Activated gamma-delta T cell treated with Interleukin-2 at 50 U/mL for 16 hours (primary cell): ENCODE measurements at places on chromosomes 13 and 19.

GRCh38 chr19:38006361-38007045, 99.5 kb downstream of the SIPA1L3 start:
- no peak for DNase-seq

DNA sequence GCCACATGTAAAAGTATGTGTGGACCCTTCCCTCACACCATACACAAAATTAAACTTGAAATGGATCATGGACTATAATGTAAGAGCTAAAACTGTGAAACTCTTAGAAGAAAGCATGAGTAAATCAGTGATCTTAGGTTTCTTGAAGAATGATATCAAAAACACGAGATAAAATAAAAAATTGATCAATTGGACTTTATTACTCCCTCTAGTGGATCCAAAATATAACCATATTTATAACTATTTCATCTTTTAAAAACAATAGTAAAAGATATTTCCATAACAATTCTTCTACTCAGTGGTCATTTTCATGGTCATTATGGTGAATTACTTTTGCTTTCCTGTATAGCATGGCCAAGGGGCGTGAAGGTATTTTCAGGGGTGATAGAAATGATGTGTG, 174.6 kb upstream of the LSM14A start:
- no peak for DNase-seq

GRCh38 chr13:24253520-24254145, 55.7 kb upstream of the C1QTNF9 start:
- no peak for DNase-seq

- DNase-seq = no peak
Measured at GRCh38 chr19:34590228-34590627, 86.7 kb downstream of the SCGB2B2 start.

DNA sequence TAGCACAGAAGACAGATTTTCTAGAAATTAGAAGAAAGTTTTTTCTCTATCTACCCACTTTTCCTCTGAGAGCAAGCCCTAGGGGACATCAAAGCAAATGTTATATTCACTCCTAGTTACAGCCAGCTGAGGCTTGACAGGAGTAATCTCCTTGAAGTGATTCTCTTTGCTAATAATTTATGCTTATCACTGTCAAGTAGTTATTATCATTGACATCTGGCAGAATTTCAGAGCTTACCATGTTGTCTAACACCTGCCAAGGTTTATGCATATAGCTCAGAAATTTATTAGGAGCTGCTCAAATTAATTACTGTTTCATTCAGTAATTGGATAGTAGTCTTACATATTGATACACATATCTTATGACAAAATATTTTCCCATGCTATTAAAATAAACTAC, 465.9 kb upstream of the ATXN8OS start:
- no peak for DNase-seq

- peak; percentile 47 for DNase-seq
Measured at GRCh38 chr19:10105509-10106099, 558 bp upstream of the PPAN start.

- no peak for DNase-seq
Measured at GRCh38 chr19:7910321-7911161, 4.1 kb upstream of the TGFBR3L start.

GRCh38 chr19:2132731-2133490, 18.5 kb downstream of the AP3D1 start:
- DNase-seq = no peak

- no peak for DNase-seq
Measured at GRCh38 chr19:51140441-51140840, 1.7 kb upstream of the SIGLEC7 start.

GRCh38 chr19:28948566-28948965, 264.4 kb downstream of the UQCRFS1 start:
- DNase-seq = no peak

GRCh38 chr19:695352-695949, at the start of gene PRSS57:
Gene PRSS57 (minus strand): TSS chr19:695452. CDS start chr19:695430, 22 bp downstream.
- no peak for DNase-seq

DNA sequence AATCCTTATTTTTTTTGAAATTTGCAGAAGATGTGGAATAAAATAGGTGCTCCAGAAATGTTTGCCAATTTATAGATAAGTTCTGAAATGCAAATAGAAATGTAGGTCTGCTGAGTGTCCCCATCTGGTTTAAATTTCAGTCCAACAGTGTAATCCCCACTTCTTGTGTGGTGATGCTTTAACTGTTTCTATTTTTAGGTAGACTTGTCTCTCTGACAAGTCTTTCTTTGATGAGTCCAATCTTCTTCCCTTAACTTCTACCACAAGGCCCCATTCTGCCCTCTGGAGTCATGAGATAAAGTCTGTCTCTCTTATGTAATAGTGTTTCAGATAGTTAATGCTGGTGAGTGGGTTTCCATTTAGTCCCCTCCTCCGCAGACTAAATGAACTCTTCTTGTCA, 390.4 kb downstream of the RFC3 start:
- no peak for DNase-seq

DNA sequence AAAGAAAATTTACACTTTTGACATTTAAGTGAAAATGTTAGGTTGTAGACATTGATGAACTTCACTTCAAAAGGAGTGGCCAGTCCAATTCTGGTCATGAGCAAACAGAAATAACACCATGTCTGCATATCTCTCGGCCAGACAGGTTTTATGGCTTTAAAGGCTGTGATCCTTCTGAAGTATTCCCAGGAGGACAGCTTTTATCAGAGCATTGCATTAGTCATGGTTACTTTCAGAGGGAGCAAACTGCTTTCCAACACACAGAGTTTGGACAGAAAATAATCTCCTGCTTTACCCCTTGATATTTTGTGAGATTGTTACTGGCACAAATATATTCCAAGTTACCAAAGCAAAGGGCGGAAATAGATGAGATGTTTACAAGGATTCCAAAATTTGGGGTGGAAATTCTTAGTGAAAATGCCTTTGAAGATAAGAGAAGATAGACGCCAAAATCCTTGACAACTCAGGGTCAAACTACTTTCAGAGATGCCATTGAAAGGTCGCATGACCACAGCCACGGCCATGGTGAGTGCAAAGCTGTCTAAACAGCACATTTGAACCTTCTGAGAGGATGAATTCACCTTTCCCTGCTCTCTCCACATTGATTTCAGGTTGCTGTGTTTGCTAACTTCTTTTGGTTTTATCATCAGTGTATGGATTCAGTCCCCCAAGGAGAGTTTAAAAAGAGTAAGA, 584.5 kb upstream of the SGCG start:
- no peak for DNase-seq

- DNase-seq = no peak
Measured at GRCh38 chr19:48955308-48955958, 758 bp downstream of the BAX start.

GRCh38 chr19:7670150-7670783, 1.4 kb downstream of the RETN start:
- no peak for DNase-seq

GRCh38 chr13:48096670-48097069, 1.8 kb upstream of the MED4 start:
- DNase-seq = no peak

- no peak for DNase-seq
Measured at GRCh38 chr19:30344446-30345425, 27.4 kb upstream of the ZNF536 start.

- no peak for DNase-seq
Measured at GRCh38 chr13:33319859-33320258, 34.3 kb upstream of the STARD13 start.

DNA sequence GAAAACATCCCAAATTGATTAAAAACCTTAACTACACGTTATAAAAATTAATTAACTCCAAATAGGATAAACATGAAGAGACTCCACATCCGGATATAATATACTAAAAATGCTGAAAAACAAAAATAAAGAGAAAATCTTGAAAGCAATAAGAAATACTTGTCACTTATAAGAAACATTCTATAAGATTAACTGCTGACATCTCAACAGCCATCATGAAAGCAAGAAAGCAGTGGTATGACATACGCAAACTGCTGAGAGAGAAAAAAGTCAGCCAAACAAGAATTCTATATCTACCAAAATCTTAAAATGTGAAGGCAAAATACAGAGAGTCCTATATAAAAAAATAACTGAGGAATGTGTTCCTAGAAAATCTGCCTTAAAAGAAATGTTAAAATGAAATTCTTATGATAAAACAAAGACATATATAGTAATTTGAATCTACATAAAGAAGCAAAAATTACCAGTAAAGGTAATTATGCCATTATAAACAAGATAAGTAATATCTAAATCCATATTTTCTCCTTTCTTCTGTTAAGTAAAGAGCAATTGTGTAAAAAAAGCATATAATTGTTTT, 1851.1 kb downstream of the PCDH9 start:
- no peak for DNase-seq

DNA sequence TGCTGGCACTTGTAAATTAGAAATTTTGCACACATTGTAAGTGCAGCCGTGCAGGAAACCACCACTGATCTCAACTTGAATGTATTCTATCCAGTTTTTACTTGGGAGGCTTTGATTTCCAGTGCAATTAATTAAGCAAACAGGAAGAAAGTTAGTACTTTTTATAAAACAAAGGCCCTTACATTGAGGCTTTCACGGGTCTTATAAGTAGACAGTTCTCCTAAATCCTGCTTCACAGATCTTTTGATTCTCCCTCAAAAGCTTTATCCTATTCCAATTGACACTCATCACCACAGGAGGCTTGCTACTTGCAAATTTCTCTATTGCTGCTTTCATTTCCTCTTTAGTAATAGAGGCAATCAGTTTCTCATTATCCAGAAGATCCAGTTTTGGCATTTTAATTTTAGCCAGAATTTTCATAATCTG, 90.1 kb downstream of the ERCC5 start:
- no peak for DNase-seq

GRCh38 chr13:108495646-108496361, 133.6 kb upstream of the MYO16 start:
- no peak for DNase-seq

DNA sequence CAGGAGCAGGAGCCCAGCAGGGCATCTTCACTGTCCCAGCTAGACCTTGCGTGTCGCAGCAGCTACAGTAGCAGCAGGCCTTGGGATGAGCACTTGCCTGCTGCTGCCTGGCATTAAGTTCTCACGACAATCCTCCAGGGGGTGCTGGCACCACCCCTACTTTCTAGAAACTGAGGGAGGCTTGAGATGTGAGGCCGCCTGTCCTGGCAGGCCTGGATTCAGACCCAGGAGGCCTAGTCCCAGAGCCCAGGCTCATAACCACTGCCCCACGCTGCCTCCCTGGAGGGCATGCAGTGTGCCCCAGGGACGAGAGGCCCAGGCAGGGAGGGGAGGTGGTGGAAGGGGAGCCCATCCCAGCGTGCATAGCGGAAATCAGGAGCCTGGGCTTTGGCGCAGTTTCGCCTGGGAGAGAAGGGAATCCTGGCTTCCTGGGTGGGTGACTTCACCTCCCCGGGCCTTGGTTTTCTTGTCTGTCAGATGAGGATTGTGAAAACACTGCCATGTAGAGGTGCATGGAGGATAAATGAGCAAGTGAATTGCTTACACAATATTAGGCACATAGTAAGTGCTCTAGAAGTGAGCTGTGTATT, 26.1 kb downstream of the PPP5C start:
- no peak for DNase-seq

- no peak for DNase-seq
Measured at GRCh38 chr19:40640744-40641143, 39.6 kb downstream of the LTBP4 start.

GRCh38 chr13:35475212-35475959, 1.1 kb downstream of the MAB21L1 start:
- DNase-seq = no peak

DNA sequence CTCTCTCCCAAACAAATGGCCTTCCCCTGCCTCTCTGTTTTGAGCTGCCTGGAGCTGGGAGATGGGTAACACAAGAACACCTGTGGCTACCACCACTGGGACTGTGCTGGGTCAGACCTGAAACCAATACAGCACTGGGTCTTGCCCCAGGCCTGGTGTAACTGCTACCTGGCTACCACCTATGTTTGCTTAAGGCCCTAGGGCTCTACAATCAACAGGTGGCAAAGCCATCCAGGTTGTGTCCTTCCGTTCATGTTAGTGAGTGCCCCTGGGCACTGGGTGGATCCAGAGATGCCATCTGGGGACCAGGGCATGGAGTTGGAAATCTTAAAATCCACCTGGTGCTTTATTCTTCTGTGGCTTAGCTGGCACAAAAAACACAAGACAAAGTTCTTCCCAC, 18.9 kb upstream of the LMO7 start:
- DNase-seq = no peak

DNA sequence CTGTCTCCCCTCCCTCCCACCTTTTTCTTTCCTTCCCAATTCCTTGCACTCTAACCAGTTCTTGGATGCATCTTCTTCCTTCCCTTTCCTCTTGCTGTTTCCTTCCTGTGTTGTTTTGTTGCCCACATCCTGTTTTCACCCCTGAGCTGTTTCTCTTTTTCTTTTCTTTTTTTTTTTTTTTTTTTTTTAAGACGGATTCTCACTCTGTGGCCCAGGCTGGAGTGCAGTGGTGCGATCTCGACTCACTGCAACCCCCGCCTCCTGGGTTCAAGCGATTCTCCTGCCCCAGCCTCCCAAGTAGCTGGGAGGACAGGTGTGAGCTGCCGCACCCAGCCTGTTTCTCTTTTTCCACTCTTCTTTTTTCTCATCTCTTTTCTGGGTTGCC, 6.9 kb downstream of the MYADM start:
- no peak for DNase-seq

- DNase-seq = peak; percentile 19
Measured at GRCh38 chr19:52536448-52536800, 9.0 kb downstream of the ZNF808 start.

DNA sequence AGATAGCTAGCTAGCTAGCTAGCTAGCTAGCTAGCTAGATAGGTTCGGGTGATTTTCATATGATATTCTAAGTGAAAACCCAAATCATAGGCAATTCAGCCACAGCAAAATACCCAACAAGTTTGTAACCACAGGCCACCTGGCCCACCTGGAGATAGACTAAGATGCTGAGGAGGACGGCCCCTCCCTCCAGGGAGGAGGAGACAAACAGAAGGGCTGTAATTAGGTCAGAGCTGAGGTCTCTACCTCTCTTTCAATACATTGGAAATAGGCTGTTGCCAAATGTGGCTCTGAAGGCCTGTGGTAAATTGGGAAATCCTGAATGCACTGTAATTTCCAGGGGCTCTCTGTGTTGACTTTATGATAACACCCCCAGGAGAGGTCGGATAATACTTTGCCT, 382.2 kb downstream of the FGF9 start:
- no peak for DNase-seq

DNA sequence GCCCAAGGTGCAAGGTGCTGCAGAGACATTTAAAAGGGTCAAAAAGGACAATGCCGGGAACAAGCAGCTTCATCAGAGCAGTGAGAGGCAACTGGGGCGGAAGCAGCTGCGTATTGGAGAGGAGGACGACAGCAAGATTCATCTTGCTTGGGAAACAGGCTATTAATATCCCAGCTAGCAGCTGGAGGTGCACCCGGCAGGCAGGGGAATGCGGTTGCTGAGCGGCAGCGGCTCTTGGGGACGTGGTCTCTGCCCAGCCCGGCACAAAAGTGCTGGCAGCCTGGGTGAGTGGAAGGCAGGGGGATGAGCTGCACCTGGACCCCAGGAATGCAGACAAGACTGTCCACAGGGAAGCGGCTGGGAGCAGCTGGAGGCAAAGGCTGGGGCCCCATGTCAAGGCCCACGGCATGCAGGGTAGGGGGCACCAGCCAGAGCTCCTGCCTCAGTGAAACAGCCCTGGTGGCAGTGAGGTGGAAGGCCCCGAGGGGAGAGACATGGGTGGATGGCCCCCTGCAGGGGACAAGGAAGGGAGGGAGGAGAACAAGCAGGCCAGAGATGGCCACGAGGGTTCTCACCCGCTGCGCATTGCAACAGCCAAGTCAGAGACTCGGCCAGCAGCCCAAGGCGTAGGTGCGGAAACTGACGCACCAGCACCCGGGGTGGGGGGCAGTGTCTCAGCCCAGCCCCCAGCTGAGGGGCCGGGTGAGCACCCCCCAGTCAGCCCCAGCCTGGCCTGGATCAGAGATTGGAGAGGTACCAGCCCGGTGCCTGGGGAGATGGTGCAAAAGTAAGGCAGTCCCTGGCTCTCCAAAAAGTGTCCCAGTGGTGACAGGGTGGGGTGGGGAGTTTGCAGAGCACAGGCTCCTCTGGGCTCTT, 34.4 kb downstream of the PEPD start:
- no peak for DNase-seq
